Heart left ventricle (tissue), 16 donors: ENCODE measurements at places on chromosomes 2 and 18. TPM values are rescaled to one million over a fixed set of nuclear protein-coding genes. Genes with fewer than 3 reads are reported as not detected.

DNA sequence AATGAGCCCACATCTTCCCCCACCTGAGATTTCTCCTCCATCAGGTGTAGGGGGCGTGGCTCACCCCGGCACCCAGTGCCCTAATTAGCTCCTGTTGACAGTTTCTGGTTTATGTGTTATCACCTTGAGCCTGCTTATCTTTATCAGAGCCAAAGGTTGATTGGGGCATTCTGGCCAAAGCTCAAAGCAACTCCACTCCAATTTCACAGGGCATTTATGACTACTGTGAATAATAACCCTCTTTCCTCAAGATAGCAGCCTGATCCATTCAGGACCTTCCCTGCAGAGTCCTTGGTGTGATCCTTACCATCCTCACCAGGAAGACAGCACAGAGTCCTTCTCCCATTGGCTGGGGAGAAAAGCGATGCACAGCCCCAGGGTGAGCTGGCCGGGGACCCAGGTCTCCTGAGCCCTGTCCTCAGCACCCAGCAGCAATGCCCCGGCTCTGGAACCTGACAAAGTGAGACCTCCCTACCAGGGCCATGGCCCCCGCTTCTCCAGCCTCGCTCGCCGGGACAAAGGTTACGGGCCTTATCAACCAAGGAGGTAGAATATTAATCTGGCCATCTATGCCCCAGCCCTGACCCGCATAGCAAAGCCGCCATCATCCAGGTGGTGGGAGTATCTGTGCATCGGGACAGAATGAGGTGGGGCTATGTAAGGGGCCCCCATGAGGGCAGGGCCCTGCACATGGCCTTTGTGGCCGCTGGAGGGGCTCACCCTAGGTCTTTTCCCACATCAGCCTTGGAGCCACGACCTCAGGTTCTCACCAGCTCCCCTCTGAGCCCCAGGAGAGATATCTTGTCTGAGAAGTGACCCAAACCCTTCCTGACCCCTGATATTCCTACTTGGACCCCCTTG is 64.5 kb downstream of the ZFP36L2 start:
- DNase-seq: no peak

- DNase-seq: peak; percentile 81
Observed at GRCh38 chr2:178522950-178523595, 42.8 kb downstream of the PLEKHA3 start.

DNA sequence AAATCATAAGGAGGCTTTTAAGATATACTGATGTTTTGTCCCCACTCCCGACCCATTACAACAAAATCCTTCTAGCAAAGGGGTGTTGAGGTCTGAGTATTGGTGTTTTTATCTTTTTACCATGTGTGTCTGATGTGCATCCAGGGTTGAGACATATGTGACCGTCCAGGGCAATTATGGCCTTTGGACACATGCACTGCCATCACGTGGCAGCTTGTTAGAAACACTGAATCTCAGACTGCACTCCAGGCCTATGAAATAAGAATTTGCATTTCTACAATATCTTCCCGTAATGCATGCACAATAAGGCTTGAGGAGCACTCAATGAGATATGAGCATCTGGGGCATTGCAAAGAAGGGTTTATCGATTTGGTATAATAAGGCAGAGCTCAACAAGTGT is 235.1 kb upstream of the ZNF804A start:
- DNase-seq: no peak

GRCh38 chr2:46826569-46827245 is 88.9 kb downstream of the MCFD2 start:
- no peak for DNase-seq

DNA sequence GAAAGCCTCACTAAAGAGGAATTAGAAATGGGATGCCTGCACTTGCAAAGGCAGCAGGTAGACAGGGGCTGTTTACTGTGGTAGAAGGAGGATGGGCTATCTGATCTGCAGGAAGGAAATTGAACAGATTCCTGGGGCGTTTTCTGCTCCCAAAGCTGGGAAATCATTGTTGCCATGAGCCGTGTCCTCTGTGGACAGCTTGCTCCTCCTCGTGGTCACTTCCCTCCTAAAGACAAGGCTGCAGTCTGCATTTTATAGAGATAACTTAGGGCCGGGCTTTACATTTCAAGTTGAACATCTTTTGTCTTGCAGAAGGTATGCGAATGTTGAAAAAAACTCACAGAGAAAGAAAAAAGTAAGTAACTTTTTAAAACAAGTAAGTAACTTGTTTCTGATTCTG is 50.9 kb downstream of the DCDC2C start:
- no peak for DNase-seq

GRCh38 chr2:12741380-12741779 is 24.6 kb downstream of the TRIB2 start:
- DNase-seq: no peak

- DNase-seq: no peak
Observed at GRCh38 chr2:175834477-175834876, 167.6 kb downstream of the LNPK start.

DNA sequence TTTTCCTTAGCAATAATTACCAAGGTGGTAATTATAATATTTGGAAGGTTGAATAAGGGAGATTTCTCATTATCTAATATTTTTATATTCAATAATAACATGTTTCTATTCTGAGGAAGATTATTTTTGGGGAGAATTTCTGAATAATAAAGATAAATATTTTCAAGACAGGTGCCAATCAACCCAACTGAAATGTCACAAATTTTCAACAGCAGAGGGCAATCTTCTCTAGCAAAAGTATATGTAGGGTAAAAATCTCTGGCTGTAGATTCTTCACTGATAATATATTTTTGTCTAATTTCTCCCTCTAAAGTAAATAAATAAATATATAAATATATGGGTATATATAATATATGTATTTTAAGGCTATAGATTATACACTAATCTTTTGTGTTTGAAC is 1187.2 kb upstream of the CRIM1 start:
- no peak for DNase-seq

GRCh38 chr2:189580658-189581353 is at the start of gene SLC40A1:
SLC40A1 (minus strand) TSS chr2:189580786; CDS start chr2:189580460, 326 bp downstream.
- peak; percentile 88 for DNase-seq

DNA sequence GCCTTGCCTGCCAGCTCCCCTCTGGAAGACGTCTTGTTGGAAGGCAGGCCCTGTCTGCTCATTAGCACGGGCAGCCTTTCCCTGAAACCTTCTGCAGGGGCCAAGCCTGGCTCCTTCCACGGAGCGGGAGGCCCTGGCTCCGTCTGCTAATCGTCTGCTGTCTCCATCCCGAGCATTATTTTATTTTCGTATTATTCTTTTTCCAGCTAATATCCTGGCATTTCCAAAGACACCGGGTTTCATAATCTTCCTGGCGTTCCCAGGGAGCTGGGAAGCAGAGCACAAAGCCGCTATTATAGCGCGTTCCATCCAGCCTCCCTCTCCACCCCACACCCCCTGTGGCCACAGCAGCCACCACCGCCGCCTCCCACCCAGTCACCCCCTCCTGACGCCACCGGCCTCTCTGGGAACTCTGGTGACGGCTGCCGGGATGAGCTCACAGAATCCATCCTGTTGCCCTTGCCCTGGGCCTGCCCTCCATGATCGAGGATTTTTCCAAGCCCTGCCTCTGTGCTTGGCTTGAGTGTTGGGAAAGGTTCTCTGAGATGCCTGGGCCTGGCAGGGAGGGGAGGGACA is 125.5 kb downstream of the DYSF start:
- DNase-seq: peak; percentile 70

DNA sequence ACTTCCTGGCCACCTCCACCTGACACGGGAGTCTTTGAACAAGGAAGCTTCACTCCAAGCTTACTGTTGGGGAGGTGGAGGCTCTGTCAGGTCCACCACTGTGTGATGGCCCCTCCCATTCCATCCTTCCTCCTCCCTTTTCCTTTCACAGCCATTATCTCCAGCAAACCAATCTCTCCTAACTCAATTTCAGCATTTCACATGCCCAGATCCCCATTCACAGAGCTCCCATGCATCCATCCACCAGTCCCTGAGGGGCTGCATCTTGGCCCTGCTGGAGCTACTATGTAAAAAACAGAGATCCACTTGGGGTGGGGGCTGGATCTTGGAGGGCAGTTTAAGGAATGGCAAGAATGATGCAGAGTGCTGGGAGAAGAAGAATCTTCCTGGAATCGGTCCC is 129.0 kb upstream of the COPS8 start:
- no peak for DNase-seq

- no peak for DNase-seq
Observed at GRCh38 chr2:129885735-129886134, 93.7 kb upstream of the RAB6C start.

DNA sequence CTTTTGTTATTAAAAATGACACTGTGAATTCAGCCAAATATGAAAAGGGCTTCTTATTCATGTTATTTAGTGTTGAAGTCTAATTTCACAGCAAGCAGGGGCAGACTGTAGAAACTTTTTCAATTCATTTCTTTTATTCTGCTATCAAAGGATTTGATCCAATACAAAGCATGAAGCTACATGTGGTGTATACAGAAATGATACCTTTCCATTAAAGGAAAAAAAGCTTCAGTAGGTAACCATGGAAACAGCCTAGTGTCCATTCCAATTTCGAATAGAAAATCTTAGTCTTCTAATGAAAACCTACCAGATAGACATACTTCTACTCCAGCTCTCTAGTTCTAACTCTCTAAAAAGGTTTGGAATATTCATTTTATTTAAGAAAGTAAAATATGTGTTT is 276.2 kb upstream of the KCNJ3 start:
- no peak for DNase-seq

DNA sequence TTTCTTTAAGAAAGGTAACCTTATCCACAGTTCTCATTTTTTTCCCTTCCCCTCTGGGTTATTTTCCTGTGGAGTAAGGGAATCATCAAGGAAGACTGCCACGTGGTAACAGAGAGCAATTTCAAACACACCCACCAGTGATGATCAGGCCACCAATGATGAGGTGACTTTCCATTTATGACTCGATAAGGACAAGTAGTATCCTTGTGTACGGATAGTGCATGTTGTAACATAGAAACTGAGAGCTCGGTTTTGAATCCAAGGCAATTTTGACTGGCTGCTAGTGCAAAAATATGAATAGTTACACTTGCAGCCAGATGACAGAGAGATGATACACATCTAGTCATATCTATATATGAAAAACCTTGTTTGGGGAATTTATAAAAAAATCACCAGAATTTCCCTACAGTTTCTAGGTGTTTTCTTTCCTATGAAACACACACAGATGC is 143.6 kb upstream of the TCF4 start:
- no peak for DNase-seq

GRCh38 chr2:127525691-127526131 is 578 bp downstream of the IWS1 start:
- no peak for DNase-seq

- DNase-seq: no peak
Observed at GRCh38 chr2:55585451-55586080, 31.9 kb downstream of the PPP4R3B start.

DNA sequence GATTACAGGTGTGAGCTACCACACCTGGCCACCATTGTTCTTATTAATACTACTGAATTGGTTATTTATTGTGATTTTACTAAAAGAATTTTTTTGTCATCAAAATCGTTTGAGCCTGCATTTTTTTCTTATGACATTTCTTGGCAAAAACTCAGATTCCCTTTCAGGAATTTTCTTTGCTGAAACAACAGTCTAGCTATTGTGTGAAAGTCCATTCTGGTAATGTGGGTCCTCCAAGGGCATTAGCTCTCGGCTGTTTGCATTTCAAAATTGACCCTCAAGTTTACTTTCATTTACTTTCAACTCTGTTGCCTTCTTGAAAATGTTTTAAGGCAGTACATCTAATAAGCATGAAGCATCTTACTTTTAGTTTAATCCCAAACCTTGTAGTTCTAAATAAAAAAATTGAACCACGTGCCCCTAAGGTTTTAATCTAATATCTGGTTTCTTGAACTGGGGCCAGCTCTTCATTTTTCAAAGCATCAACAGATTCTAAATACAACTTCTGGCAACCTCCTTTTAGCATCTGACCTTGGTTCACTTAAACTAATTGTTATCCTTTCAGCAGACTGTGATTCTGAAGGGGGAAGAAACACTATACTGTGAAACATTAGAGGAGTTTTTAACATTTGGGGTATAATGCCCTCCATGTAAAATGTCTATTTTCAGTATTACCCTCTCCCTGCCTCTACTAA is 325.2 kb upstream of the RAB12 start:
- no peak for DNase-seq

GRCh38 chr2:43426305-43427031 is 169.4 kb downstream of the THADA start:
- DNase-seq: peak; percentile 37

DNA sequence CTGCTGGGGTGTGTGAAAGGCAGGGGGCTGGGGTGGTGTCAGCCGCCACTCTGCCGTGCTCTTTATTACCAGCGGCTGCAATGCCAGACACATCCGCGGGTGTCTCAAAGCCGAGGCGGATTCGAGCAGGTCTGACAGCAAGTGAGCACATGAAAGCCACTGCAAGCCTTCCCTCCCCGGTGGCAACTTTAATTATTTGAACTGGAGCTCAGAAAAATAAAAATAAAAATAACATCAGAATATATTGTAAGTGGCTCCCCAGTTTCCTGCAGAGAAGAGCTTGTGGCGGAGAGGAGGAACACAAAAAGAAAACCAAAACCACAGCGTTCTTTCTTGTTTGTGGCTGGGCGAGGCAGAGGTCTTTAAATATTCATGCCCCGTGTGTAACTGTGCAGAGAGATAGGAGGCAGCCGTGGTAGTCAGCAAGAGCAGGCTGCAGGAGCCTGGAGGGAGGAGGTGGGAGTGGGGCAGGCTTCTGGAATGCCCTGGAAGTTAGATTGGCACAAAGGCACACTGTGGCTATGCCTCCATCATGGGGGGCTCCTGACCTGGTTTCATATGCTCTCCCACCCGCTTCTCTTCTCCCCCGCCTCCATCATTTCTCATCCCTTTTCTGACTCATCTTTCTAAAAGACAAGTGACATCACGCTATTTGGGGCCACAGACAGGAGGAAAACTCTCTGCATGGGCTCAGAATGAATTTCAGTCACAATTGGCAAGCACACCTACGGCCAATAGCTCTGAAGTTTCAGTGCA is 199.8 kb downstream of the CLIP4 start:
- no peak for DNase-seq

GRCh38 chr2:53512071-53512826 is 255.4 kb upstream of the CHAC2 start:
- DNase-seq: no peak

- peak; percentile 59 for DNase-seq
Observed at GRCh38 chr2:42060718-42061619, 13.1 kb downstream of the PKDCC start.

GRCh38 chr18:42458226-42458625 is 503.2 kb downstream of the PIK3C3 start:
- no peak for DNase-seq

- no peak for DNase-seq
Observed at GRCh38 chr2:27537287-27537686, 40.6 kb downstream of the GCKR start.

GRCh38 chr2:178946494-178946893 is 103.4 kb downstream of the CCDC141 start:
- DNase-seq: no peak

GRCh38 chr2:45813003-45813941 is 161.8 kb downstream of the PRKCE start:
- DNase-seq: peak; percentile 65

Gene CTAGE1
- total RNA-seq: not detected

Gene CRYGC
- not detected for total RNA-seq

Gene KCNJ3
- total RNA-seq: 1.8 TPM

Gene TTN
- total RNA-seq: 4,342 TPM

Gene TTC31
- total RNA-seq: 7.1 TPM

Gene CFAP65
- 0.04 TPM for total RNA-seq

Gene ASIC4
- 0.10 TPM for total RNA-seq

Gene UGT1A5
- not detected for total RNA-seq

Gene SIX3
- total RNA-seq: not detected

Gene IL1F10
- not detected for total RNA-seq

Gene ERICH2
- total RNA-seq: 1.6 TPM

Gene SOX11
- 1.3 TPM for total RNA-seq
